ENCODE measurements at places on chromosomes 3 and 15.

GRCh38 chr3:177827511-177828207 lies 630.4 kb upstream of the TBL1XR1 start:
- no peak for DNase-seq

DNA sequence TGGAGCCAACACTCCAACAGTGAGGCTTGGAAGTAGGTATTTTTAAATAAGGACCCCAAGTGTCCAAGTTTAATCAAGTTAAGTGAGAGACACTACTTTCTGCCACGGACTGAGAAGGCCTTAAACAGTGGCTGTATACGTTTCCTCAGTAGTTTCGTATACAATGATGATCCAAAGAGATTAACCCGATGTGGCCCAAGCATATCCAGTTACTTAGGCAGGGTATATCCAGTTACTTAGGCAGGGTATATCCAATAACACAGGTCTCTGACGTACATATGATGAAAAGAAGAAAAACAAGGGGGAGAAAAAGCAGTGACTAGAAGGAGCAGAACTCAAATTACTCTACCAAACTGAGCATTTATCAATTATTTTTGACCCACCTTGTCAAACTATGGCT lies 591.4 kb downstream of the FOXP1 start:
- no peak for DNase-seq

- no peak for DNase-seq
These were observed 2.3 kb downstream of the ITPR1 start for GRCh38 chr3:4495294-4496086.

DNA sequence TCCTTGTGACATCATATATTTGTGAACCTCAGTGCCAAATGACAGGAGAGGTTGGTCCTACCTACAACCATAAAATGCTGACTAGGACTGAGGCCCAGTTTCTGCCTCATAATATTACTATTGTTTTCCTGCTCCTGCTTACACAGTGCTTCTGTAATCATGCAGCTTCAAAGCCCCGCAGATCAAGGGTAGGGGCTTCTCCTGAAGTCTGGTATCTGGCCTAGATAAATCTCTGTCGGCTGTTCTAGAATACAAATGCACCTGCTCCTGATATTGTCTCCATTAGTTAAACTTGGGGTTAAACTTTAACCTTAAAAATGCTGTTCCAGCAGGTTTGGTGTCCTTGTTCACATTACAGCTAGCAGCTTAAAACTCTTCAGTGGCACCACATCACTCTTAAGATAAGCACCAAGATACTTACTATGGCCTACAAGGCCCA lies 552.4 kb downstream of the TUSC7 start:
- DNase-seq: no peak

GRCh38 chr3:162302983-162303624 lies 806.5 kb downstream of the OTOL1 start:
- DNase-seq: no peak

DNA sequence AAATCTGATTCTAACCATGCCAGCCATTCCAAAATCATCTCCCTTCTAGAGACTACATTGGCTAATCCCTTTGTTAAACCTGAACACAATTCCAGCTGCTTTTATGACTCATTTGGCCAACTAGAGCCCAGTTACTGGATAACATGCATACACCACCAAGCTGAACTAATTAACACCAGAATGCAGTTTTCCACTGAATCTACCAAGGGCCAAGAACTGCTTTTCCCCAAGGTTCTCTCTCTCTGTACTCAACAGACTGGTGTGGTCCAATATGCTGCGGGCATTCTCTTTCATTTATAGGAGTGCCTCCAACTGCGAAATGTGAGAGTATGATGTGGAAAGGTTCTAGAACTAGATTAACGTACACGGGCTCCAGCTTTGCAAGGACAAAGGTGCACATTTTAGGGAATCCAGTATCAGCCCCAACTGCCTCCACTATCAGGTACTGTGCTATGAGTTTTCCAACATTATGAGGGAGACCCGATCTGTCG lies 1.5 kb downstream of the CHSY1 start:
- no peak for DNase-seq

DNA sequence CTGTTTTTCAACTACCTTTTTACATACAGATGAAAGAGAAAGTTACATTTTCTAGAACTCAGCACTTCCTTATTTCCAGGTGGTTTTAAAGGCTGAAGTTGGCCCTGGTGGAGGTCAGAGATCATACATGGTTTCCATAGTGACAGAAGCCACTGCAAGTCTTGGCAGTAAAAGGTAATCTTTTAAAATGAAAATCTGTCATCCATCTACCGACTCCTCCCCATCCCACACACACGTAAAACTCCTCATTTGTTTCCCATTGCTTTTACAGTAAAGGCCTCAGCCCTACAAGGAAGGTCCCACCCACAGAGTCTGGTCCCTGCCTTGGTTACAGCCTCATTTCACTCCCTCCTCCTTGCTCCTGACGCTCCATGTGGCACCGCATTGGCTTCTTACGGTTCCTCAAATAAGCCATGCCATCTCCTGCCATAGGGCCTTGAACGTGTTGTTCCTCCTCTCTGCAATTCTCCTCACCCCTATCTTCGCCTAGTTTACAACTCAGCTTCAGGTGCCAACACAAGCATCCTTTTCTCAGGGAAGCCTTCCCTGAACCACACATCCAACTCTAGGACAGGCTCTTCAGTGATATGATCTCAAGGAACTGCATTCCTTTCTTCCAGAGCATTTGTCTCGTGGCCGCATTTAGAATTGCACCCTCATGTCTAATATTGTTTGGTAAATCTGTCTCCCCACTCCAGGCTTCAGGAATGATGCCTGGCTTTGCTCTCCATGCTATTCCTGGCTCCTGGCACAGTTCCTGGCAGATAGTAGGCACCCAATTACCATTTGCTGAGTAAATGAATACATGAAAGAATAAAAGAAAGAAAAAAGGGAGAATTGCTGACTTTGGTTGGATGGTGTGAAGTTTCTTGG lies 2.6 kb downstream of the CYP19A1 start:
- DNase-seq: no peak

DNA sequence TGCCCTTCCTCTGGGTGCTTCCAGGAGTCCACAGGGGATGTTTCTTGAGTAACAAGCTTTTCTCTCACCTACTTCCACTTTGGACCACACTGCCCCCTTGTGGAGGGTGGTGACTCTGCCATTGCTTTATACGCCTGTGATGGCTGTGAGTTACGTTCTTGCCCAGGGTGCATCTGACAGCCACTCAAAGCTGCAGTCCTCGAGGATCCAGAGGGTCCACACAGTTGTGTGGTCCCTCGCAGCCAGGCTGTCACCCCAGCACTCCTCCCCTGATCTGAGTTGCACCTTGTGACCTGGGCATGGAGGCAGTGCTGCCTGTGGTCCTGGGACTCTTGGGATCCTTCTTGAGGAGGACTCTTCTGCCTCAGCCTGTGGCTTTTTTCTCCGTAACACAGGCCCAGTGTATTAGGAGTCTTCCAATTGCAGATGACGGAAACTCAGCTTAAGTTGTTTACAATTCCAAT lies 23.4 kb downstream of the FOXL2 start:
- DNase-seq: peak; percentile 84

- no peak for DNase-seq
These were observed 41.4 kb downstream of the ATP8B4 start for GRCh38 chr15:50077651-50078050.

DNA sequence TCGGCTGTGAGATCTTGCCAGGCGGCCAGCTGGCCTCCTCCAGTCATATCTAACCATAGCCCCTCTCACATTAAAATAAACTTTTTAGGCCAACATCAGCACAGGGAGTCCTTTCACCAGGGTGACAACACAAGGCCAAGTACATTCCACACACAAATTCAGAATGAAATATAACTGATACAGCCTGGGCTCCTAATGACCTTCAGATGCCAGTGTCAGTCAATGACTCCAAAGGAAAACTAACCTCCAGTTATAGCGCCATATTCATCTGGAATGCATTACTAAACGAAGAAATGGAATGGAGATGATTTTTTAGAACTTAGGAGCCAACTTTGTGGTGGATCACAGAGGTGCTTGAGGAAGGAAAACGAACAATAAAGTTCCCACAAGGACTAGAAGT lies 205.4 kb downstream of the GREM1 start:
- DNase-seq: no peak

- DNase-seq: no peak
These were observed 6.5 kb upstream of the ETV5 start for GRCh38 chr3:186115239-186115996.

DNA sequence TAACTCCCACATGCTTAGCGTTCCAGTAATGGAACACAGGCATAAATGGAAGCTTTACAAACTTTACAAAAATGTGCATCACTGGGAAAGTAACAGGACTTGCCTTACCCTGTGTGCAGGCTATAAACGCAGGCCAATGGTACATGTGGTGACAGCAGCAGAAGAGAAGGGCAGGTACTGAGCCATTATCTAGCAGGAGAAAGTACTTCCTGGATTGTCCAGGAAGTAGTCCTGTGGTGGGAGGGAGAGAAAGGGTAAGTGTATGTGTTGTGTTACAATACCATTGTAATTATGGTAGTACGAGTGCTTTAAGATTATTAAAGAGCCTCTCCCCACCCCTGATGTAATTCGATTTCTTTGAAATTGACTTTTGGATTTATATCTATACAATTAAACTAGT lies 5.3 kb downstream of the ATP1B3 start:
- DNase-seq: no peak

- DNase-seq: no peak
These were observed 8.5 kb downstream of the SHOX2 start for GRCh38 chr3:158097593-158098308.

- DNase-seq: peak; percentile 34
These were observed 15.0 kb downstream of the PTH1R start for GRCh38 chr3:46892285-46893145.

- DNase-seq: no peak
These were observed 18.7 kb upstream of the HDAC11 start for GRCh38 chr3:13461169-13462124.

GRCh38 chr3:53585627-53586026 lies 91.2 kb downstream of the CACNA1D start:
- DNase-seq: no peak

GRCh38 chr3:133211449-133211848 lies 173.3 kb downstream of the TMEM108 start:
- DNase-seq: no peak

- no peak for DNase-seq
These were observed 48.6 kb downstream of the SLC12A8 start for GRCh38 chr3:125163739-125164601.

DNA sequence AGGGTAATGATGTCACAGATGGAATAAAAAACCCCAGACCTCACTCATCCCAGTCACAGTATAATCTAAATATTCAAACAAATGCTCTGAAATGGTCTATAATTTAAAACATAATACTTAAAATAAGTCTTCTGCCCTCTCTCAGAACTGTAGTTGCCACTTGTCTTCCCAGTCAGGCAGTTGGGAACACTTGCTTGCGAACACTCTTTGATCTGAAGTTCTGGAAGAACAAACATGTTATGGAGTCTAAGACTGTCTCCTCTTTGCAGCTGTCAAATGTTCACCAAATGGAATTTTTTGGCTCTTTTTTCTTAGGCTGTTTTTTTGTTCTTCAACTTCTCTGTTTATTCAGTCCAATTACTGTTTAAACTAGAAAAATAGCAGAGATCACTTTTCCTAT lies 711.1 kb upstream of the GOLIM4 start:
- DNase-seq: no peak

GRCh38 chr15:93862791-93863190 lies 368.6 kb upstream of the MCTP2 start:
- no peak for DNase-seq

GRCh38 chr3:60552581-60552980 lies 698.7 kb downstream of the FHIT start:
- no peak for DNase-seq

- no peak for DNase-seq
These were observed 12.5 kb downstream of the ST3GAL6 start for GRCh38 chr3:98775459-98776139.

Measured in omental fat pad (tissue), 4 donors.